DMS79 (cell line): ENCODE measurements at places on chromosomes 1 and 21.

DNA sequence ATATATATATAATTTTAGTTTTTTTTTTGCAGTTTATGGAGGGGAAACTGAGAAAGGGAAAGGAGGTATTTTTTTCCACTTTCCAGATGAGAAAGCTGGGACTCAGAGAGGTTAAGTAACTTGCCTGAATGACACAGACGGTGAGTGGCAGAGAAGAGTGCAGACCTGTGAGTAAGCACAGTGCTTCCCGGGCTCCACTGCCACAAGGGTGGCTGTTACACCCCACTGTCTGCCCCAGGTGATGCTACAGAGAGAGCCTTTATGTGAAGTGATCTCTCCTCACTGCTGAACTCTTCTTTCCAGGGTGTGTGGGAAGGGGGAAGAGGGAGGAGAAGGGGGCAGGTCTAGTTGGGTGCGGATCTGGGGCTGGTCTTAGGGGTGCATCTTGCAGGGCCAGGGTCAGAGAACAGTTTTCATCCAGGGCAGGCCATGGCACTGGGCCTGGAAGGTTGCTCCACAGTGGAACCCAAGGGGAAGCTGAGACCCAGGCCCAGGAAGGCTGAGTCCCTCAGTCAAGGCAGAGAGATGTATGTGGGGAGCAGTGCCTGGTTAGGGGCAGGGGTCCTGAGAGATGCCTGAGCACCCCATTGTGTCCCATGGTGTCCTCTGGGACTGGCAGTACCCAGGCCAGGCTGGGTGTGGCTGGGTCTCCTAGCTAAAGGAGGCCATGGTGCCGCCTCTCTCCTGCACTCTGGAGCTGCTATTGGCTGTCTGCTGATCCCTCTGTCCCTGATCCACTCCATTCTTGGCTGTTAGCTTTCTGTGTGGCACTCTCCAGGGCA lies 357.5 kb downstream of the PTPRU start:
- no peak for DNase-seq

DNA sequence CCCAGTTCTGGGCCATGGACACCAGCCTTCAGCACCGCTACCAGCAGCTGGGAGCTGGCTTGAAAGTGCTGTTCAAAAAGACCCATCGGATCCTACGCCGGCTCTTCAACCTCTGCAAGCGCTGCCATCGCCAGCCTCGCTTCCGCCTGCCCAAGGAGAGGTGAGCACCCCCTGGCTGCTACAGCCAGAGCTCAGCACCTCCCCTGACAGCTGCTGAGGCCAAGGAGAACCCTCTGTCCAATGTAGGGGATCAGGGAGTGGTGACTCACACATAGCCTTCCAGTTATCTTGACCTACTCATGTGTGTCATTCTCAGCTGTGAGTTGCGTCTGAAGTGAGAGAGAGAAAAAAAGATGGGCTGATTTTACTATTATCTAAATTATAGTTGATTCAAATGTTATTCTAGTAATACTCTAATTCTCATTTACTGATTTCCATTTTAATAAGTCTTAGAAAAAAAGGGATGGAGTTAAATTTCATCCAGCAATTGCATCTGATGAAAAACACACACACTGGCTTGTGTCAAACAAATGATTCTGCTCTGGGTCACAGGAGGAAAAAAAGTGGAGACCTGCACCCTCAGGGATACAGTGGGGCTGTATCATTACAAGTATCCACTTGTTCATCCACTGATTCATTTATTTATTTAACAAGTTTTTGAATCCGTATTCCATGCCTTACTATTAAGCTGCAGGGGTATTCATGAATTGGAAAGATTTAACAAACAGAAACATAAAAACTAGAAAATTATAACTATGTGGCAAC lies 108.0 kb downstream of the BRINP2 start:
- DNase-seq = no peak

DNA sequence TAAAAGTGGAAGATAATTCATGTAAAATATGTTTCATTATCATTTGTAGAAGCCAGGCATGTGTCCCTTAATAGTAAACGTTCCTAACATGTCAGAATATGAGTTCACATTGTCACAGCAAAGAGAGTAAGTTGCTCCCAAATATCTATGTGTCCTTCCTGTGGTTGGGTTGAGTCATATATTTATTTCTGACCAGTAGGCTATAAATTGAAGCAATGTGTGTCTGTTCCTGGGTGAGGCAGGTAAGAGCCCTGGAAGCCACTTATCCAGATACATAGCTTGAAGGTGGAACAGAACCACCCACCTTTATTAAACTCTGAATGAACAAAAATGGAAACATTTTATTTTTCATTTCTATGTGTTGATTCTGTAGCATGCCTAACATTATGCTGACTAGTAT lies 2251.6 kb downstream of the NCAM2 start:
- no peak for DNase-seq

DNA sequence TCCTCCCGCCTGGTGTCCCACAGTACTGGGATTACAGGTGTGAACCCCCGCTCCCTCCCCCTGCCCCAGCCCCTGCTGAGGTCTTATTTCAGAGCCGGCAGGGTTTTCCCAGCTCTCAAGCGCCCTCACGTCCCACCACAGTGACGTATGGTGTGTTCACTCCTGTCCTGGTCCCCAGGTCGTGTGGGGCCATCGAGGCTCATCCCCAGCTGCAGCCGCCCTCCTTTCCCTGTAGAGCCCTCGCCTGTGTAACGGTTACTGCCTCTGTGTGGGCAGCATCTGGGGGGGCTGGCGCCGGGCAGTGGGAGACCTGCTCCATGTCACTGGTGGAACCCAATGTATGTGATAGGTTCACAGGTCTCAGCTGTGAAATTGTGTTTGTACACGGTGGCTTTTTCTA lies 23.2 kb downstream of the SKI start:
- no peak for DNase-seq

- no peak for DNase-seq
Observed at GRCh38 chr1:171434717-171435346, 50.5 kb upstream of the PRRC2C start.

- no peak for DNase-seq
Observed at GRCh38 chr1:61536174-61537108, 188.5 kb downstream of the TM2D1 start.
